Effector memory CD4-positive, alpha-beta T cell (primary cell): ENCODE measurements at places on chromosomes 2 and 18.

- no peak for DNase-seq
Observed at GRCh38 chr18:7727361-7728076, 160.4 kb downstream of the PTPRM start.

DNA sequence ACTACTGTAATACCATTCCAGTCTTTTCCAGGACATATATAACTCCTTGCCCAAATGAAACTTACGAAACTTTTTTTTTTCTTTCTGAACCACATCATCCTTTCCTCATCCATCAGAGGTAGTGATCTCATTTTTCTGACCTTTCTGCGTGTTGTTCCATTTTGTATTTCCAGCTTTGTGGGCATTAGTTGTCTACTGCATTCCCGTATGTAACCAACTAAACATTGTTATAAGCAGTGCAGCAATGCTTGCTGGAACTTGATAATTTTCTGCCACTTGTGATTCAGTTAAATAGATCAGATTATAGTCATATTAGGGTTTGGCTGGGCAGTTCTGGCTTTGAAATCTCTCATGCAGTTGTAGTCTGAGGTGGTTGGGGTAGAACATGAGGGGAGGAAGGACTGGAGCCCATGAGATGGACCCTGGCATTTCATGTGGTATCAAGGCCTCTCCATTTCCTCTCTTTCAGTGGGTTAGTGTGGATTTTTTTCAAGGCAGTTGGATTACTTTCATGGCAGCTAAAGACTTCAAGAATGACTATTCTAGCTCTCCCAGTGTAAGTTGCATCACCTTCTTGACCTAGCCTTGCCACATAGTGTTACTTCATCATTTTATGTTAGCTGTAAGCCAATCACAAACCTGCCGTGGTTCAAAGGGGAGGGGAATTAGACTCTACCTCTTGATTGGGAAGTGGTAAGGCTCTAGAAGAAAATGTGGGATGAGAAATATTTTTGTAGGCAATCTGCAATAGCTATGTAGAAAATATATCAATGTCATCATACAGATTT, 80.5 kb downstream of the EHBP1 start:
- DNase-seq, result no peak

DNA sequence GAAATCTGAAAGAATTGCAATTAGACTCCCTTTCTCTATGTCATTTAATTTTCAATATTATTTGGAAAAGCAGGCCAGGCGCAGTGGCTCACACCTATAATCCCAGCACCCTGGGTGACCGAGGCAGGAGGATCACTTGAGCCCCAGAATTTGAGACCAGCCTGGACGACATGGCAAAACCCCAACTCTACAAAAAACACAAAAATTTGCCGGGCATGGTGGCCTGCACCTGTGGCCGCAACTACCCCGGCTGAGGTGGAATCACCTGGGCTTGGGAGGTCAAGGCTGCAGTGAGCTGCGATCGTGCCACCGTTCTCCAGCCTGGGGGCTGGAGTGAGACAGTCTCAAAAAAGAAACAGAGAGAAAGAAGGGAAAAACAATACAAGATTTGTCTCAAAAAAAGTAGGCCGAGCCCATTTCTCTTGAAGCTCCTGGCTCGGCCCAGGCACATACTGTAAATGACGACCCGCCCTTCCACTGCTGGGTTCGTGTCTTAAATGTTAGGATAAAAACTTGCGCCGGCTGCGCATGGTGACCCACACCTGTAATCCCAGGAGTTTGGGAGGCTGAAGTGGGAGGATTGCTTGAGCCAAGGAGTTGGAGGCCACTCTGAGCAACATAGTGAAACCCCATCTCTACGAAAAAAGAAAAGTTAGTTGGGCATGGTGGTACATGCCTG, 31.1 kb upstream of the GPC1 start:
- DNase-seq, result no peak

GRCh38 chr2:32358111-32358482, 1.3 kb downstream of the BIRC6 start:
- no peak for DNase-seq

DNA sequence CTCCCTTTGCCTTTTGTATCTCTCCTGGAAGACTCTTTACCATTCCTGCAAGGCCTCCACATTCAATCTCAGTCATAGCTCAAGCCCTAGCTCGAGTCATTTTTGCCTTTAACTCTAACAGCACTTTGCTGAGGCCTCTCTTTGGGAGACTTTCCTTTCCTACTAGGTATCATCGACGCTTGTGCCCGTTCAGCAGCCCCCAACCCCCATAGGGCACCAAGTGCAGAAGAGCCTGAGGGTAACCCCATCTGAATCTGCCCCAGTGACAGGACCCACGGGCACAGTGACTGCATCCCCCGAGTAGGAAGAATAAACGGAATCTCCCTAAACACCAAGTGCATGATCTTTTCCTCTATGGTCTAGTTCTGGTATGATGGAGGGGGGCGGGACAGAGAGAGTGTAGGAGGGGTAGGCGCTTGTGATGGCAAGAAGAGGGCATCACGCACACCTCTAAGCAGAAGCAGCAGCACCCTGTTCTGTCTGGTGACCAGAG, 66.3 kb downstream of the UXS1 start:
- DNase-seq, result no peak

DNA sequence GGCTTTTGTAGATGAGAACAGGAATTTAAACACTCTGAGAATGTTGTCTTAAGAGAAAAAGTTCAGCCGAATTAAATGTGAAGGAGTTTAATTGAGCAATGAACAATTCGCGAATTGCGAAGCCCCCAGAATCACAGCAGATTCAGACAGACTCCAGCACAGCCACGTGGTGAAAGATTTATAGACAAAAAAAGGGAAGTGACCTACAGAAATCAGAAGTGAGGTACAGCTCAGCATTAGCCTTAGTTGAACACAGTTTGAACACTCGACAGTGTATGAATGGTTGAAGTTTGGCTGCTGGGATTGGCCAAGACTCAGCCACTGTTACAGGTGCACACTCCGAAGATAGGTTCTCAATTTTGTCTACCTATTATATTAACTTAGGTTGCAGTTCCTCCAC, 264.0 kb upstream of the CHST9 start:
- DNase-seq, result no peak

- DNase-seq, result no peak
Observed at GRCh38 chr2:33323957-33324356, 152.5 kb upstream of the RASGRP3 start.

GRCh38 chr2:60759654-60760053, 3.6 kb downstream of the PAPOLG start:
- no peak for DNase-seq

GRCh38 chr2:25165992-25166875, 2.1 kb downstream of the POMC start:
- no peak for DNase-seq

- no peak for DNase-seq
Observed at GRCh38 chr18:31591628-31592027, at the start of gene TTR. Gene TTR (plus strand): TSS chr18:31591877. CDS start chr18:31591903, 26 bp downstream.

- DNase-seq, result no peak
Observed at GRCh38 chr2:239391286-239392071, 9.3 kb downstream of the HDAC4 start.

GRCh38 chr2:3216841-3217495, 160.7 kb downstream of the EIPR1 start:
- DNase-seq, result no peak

DNA sequence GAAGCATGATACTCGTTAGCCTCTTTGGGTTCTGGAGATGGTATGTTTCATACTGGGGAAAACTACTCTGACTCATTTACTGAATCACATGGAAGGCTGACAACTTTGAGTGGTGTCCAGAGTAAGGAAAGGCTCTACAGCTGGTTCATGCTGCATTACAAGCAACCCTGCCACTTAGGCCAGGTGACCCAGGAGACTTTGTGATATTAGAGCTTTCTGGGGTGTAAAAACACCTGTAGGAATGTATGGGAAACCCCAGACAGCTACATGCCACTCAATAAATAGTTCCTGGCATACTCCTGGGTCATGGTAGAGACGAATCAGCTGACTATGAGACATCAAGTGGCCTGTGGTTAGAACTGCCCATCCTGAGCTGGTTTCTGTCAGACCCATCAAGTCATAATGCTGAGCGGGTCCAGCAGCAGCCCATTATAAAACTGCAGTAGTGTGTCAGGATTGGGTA, 21.3 kb upstream of the TCF7L1 start:
- no peak for DNase-seq

DNA sequence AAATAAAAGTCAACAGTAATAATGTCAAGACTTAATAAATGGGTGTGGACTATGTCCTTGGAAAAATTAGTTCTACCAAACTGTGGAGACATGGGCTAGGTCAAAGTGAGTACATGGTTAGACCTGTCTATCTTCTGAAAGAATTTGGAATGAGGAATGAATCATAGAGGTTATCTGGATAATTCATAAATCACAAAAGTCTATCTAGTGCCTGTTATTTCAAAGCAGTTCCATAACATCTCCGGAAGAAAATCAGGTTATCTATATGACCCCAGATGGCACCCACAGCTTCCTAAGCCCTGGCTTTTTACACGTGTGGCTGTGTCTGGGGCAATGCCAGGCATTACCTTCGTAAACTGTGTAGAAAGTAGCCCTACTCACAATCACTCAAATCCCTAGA, 272.0 kb downstream of the ETAA1 start:
- DNase-seq, result no peak

- no peak for DNase-seq
Observed at GRCh38 chr2:239064253-239064652, 216.4 kb downstream of the TWIST2 start.

GRCh38 chr2:44364604-44365003, 2.9 kb downstream of the CAMKMT start:
- DNase-seq, result no peak

- DNase-seq, result no peak
Observed at GRCh38 chr2:19746611-19747309, 155.0 kb downstream of the TTC32 start.

- DNase-seq, result no peak
Observed at GRCh38 chr2:102229141-102229769, 42.4 kb downstream of the IL1RL2 start.

GRCh38 chr2:138035608-138036217, 71.4 kb downstream of the HNMT start:
- no peak for DNase-seq

DNA sequence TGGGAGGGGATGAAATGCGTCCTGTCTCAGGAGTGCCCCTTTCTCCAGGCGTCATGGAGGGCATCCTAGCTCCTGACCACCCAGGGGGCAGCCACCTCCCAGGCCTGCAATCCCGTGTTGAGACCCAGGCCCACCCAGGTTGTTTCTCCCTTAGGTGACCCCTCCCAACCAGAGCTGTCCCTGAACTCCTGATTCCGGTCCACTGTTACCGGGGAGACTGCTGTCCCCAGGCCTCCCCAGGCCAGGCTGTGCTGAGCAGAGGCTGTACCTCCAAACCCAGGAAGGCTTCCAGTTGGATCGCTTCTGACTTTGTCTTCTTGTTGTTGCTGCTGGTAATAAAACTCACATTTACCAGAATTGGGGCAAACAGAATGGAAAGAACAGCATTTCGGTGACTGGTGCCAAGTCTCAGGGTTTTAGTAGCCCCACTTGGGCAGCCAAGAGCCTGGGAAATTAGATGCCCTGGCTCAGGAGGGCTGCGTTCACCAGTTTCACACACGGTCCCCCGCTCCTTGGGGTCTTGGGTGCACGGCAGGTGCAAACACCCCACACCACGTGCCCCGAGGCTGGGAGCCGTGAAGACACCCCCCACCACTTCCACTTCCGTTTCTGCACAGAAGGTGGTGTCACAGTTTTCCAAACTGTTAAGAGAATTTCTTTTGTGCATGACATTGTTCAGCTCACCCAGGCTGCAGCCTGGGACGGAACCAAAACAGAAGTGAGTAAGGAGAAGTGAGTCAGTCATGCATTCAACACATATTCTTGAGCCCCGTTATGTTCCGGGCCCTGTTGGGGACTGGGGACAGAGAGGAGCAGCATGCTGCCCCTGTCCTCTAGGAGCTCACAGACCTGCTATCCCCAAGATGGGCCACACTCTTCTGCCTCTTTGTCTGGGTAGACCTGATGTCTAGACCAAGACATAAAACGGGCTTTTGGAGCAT, 29.4 kb downstream of the ITM2C start:
- DNase-seq, result no peak

GRCh38 chr2:113240915-113241911, 37.5 kb downstream of the PAX8 start:
- DNase-seq, result no peak

GRCh38 chr2:67666386-67667053, 269.4 kb downstream of the ETAA1 start:
- DNase-seq, result no peak

- no peak for DNase-seq
Observed at GRCh38 chr2:150076281-150076680, 411.2 kb downstream of the RND3 start.

GRCh38 chr2:156309167-156309566, 23.4 kb downstream of the NR4A2 start:
- DNase-seq, result no peak

- DNase-seq, result peak; percentile 25
Observed at GRCh38 chr2:85750587-85751575, 2.9 kb upstream of the ATOH8 start.

- no peak for DNase-seq
Observed at GRCh38 chr2:55478610-55479304, 40.8 kb upstream of the CFAP36 start.
